PC-9 (cell line): ENCODE measurements at places on chromosomes 5 and 9. TPM values are rescaled to one million over a fixed set of nuclear protein-coding genes. Genes with fewer than 3 reads are reported as not detected.

GRCh38 chr5:161934486-161934885 lies 86.6 kb downstream of the GABRA1 start:
- no peak overlapping the region for H3K4me3 ChIP-seq
- H3K36me3 ChIP-seq, result no peaks in the 10 kb centered on the region
- H3K27ac ChIP-seq, result no peak overlapping the region
- DNase-seq, result no peak

DNA sequence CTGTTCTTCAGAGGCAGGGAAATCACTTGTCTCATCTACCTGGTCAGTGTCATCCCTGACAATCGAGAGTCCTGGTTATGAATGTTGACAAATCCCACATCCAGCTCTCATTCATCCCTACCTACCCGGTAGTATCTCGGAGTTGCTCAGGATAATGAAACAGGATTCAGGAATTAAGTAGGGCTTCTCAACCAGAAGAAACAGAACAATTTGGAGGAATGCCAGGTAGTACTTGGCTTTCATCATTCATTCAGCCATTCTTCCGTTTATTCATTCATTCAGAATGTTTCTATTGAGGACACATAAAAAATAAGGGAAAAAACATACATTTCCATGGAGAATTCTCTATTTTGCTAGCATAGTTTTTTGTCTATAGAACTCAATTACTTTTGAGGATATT lies 195.0 kb downstream of the ARHGEF28 start:
- H3K27me3 ChIP-seq, result no peaks in the 10 kb centered on the region
- H3K4me1 ChIP-seq, result peaks cover 92% of the 10 kb centered on the region
- H3K27ac ChIP-seq, result no peak overlapping the region; the same call in 1 of the 2 replicates
- no peak overlapping the region for H3K4me3 ChIP-seq

DNA sequence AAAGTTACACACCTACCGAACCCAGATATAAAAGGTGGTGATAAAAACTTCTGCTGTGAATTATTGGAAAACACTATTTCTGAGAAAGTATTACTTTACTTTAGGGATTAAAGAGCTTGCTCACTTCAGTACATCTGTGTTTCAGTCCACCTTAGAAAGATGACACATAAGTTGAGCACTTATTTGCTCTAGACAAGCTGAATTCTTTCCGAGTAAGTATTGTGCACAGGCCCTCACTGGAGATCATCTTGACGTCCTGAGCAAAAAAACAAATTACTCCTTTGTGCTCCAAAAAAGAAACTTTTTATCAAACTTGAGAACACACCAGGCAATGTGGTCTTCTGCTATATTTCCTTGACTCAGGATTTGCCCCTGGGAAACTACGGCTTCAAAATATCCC lies 231.0 kb upstream of the GRAMD2B start:
- DNase-seq, result no peak
- H3K27me3 ChIP-seq, result no peaks in the 10 kb centered on the region
- no peak overlapping the region for H3K27ac ChIP-seq
- no peaks in the 10 kb centered on the region for H3K4me1 ChIP-seq
- no peak overlapping the region for H3K4me3 ChIP-seq

DNA sequence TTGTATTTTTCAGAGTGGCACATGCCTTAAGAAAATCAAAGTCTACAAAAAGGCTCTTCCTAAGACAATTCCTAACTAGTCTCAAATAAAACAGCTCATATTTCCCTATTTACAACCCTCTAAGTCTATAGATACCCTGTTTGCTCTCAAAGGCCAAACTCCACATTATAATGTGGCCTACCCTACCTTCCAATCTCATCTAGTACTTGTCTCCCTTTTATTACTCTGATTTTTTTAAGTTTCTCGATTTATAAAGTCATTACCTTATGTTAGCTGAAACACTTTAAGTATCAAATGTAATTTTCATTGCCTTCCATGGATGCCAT lies 19.4 kb downstream of the KIAA1191 start:
- H3K36me3 ChIP-seq, result no peaks in the 10 kb centered on the region; the same call in 1 of the 2 replicates
- DNase-seq, result no peak
- H3K27me3 ChIP-seq, result no peaks in the 10 kb centered on the region
- H3K4me1 ChIP-seq, result no peaks in the 10 kb centered on the region
- H3K4me3 ChIP-seq, result no peak overlapping the region
- H3K27ac ChIP-seq, result no peak overlapping the region

DNA sequence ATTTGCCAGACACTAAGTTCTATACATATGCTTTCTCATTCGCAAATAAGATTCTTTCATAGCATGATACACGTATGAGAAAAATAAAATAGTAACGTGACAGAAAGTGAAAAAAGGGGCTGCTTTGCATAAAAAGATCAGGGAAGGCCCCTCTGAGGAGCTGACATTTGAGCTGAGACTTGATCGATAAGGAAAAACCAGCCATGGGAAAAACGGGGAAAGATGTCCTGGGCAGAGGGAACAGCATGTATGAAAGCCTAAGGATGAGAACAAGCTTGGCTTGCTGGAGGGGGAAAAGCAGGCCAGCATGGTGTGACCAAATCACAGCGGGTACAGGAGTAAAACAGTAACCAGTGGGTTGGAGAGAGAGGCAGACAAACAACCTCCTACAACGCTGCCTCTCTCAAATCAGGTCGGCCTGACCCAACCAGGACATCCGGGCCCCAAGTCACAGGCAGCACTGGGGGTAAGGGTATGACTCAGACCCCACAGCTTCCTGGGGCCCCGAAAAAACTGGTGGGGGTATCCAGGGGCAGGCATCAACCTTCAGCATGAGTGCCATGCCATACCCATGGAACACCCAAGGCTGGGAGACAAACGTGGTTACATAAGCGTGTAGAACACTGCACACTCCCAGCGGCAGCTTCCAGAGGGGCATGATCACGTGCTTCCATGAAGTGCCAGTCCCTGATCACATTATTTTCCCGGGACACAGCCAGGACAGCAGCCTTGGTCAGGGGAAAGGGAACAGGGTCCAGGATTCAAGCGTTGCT lies 2.2 kb downstream of the TNIP1 start:
- no peak overlapping the region for H3K4me3 ChIP-seq
- peak overlapping the region; percentile 81; the same call in 1 of the 2 replicates for H3K27ac ChIP-seq
- no peaks in the 10 kb centered on the region for H3K27me3 ChIP-seq
- peaks cover 9% of the 10 kb centered on the region; the same call in 1 of the 2 replicates for H3K36me3 ChIP-seq

The TLE1 gene
- total RNA-seq, result 69.9 and 80.9 TPM in 2 replicates

- H3K27me3 ChIP-seq, result no peaks in the 10 kb centered on the region
- peak; percentile 97 for DNase-seq
- H3K4me1 ChIP-seq, result peaks cover 39% of the 10 kb centered on the region
- peak overlapping the region; percentile 61 for H3K27ac ChIP-seq
- no peaks in the 10 kb centered on the region for H3K36me3 ChIP-seq
Measured at GRCh38 chr9:107274953-107275422, 8.1 kb upstream of the RAD23B start.

DNA sequence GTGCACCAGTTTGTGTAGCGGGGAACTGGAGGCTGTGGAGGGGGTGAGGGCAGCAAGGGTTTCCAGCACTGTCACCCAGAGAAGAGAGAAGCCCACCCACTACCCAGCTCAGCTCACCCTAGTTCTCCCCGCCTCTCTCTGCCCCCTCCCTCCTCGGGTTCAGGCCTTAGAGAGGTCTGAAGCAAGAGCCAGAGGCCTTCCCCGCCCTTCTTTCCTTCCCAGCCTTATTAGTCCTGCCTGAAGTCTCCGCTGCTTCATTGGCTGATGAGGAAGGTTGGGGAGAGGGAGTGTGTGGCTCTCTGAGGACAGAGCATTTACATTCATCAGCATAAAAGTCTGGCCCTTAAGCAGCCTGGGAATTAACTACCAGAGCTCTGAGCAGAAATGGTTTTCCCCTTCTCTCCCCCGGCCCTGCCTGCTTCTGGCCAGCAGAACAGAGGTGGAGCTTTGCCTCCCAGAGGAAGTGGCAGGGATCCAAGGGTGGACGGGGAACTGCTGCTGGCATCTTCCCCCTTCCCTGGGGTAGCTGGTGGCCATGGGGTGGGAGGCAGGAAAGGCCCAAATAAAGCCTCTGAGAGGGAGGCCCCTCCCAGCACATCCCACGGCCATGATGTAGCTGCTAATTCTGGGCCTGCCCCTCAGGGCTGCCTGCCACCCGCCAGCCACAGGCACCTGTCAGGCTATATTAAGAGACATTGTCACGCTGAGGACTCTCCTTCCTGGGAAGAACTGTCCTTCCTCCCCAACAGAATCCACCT lies 4.1 kb downstream of the DNAJB5 start:
- H3K4me3 ChIP-seq, result no peak overlapping the region
- no peaks in the 10 kb centered on the region for H3K27me3 ChIP-seq
- no peak overlapping the region for H3K27ac ChIP-seq
- H3K36me3 ChIP-seq, result no peaks in the 10 kb centered on the region

GRCh38 chr5:178246624-178247279 lies 14.2 kb upstream of the PHYKPL start:
- DNase-seq, result no peak
- no peaks in the 10 kb centered on the region for H3K36me3 ChIP-seq
- H3K4me1 ChIP-seq, result no peaks in the 10 kb centered on the region
- peaks cover 74% of the 10 kb centered on the region for H3K27me3 ChIP-seq

GRCh38 chr5:43119771-43120170 lies 943 bp upstream of the ZNF131 start:
- DNase-seq, result no peak
- H3K4me3 ChIP-seq, result peak overlapping the region; percentile 73; the same call in 1 of the 2 replicates
- no peaks in the 10 kb centered on the region for H3K27me3 ChIP-seq
- peaks cover 22% of the 10 kb centered on the region for H3K36me3 ChIP-seq
- H3K27ac ChIP-seq, result peak overlapping the region; percentile 91; the same call in 1 of the 2 replicates
- H3K4me1 ChIP-seq, result peaks cover 31% of the 10 kb centered on the region

- no peaks in the 10 kb centered on the region for H3K4me1 ChIP-seq
- H3K36me3 ChIP-seq, result no peaks in the 10 kb centered on the region
- no peak overlapping the region for H3K4me3 ChIP-seq
- H3K27me3 ChIP-seq, result no peaks in the 10 kb centered on the region
Measured at GRCh38 chr9:29750062-29750461, 2176.8 kb upstream of the C9orf72 start.

The HARS1 gene
- 52.0 and 64.3 TPM in 2 replicates for total RNA-seq

- H3K27me3 ChIP-seq, result peaks cover 96% of the 10 kb centered on the region
- no peak for DNase-seq
Measured at GRCh38 chr5:175692235-175692995, 34.5 kb downstream of the HRH2 start.

GRCh38 chr9:70861797-70862196 lies 259.6 kb downstream of the TRPM3 start:
- no peak overlapping the region for H3K4me3 ChIP-seq
- H3K36me3 ChIP-seq, result no peaks in the 10 kb centered on the region
- H3K27ac ChIP-seq, result no peak overlapping the region

The TRAPPC13 gene
- total RNA-seq, result 16.2 and 16.5 TPM in 2 replicates

- no peak for DNase-seq
- H3K27me3 ChIP-seq, result no peaks in the 10 kb centered on the region
- peak overlapping the region; percentile 51 for H3K27ac ChIP-seq
Measured at GRCh38 chr5:5979377-5979760, 399.0 kb downstream of the MED10 start.

The IRGM gene
- not detected in 2 replicates for total RNA-seq

DNA sequence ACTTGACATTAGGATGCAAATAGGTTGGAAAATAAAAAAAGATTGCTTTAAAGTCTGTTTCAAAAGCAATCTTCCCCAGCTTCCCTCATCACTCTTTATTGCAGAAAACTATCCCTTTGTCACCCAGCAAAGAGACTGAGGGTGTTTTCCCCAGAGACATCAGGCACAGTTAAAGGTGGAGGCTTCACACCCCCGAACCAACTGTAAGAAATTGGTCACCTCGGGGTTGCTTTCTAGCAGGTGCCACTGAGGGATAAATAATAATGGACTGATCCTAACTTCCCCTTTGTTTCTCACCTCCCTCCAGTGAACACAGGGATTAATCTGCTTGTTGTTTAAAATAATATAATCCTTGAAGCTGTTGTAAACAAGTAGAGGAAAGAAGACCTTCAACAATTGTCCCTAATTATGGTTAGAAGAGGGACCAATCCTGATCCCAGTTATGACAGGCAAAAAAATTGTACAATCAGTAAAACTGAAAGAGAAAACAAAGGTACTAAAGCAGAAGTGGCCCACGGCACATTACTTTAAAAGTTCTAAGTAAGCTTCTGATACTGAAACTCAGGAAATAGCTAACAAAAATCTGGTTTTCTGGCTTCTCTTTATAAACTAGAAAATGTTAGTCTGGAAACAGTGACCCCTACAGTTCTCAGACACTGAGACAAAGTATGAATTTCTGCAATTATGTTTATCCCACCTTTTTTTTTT lies 6.6 kb upstream of the PCSK1 start:
- peaks cover 26% of the 10 kb centered on the region for H3K27me3 ChIP-seq
- H3K27ac ChIP-seq, result no peak overlapping the region
- H3K4me1 ChIP-seq, result no peaks in the 10 kb centered on the region
- no peak overlapping the region for H3K4me3 ChIP-seq
- no peaks in the 10 kb centered on the region for H3K36me3 ChIP-seq

DNA sequence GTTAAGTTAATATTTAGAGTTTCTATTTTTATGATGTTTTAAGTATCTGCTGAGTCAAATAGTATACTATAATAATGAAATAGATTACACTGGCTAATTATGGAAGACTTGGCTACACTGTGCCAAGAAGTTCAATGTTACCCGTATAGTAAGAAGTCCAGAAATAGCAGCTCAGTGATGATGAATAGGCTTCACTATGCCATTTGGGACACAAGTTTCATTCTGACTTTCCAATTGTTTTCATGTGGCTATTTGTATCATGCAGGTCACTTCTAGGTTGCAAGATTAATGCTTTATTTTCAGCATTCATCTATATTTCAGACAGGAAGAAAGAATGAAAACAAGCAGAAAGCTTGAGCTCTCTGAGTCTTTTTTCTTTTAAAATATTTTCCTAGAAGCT lies 194.5 kb upstream of the RIOK2 start:
- no peak overlapping the region for H3K4me3 ChIP-seq
- no peak for DNase-seq

The PGM5 gene
- total RNA-seq, result not detected in 2 replicates

The CCDC183 gene
- total RNA-seq, result 3.6 and 5.3 TPM in 2 replicates

DNA sequence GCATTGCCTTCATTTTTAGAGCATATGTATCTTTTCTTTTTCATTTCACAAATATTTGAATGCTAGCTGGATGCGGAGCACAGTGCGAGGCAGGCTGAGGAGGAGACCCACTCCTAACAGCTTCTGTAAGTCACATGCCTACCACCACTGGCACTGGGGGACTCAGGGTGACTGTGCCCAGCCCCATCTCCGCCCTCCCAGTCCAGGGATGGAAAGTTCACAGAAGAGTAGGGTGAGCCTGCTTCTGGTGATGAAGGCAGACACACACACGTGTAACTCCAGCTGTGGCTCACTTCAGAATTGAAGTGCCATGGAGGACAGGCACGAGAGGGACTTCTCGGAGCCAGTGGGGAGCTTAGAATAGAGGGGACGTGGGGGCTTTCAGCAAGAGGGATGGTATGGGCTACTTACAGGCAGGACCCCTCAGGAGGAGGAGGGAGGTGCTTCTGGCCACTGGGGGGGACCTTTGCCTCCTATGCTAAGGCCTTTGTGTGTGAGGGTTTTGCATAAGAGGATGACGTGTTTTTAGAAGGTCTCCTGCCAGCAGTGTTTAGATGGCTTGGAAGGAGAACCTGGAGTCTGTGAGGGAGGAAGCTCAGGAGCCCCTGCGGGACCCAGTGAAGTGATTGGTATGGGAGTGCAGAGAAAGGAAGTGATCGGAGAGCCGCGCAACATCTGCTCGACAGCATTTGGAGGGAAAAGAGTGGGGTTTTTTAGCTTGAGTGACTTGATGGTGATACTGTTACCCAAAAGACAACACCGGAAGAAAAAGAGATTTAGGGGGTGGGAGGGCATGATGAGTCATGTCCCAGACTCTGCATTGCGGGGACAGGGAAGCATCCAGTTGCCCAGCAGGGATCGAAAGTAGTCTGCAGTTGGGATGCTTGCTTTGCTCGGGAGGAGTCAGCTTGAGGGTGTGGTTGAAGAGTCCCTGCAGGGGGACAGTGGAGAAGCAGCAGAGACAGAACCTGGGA lies 163.5 kb upstream of the OTULINL start:
- H3K36me3 ChIP-seq, result peaks cover 22% of the 10 kb centered on the region; the same call in 1 of the 2 replicates
- DNase-seq, result no peak
- H3K4me3 ChIP-seq, result no peak overlapping the region
- no peak overlapping the region for H3K27ac ChIP-seq
- no peaks in the 10 kb centered on the region for H3K27me3 ChIP-seq
- H3K4me1 ChIP-seq, result no peaks in the 10 kb centered on the region
